Right kidney (tissue), 9 donors: ENCODE measurements at places on chromosomes 7 and 10.
A peak's percentile ranks its signal among the peaks of the same experiment; 100 is the strongest.

DNA sequence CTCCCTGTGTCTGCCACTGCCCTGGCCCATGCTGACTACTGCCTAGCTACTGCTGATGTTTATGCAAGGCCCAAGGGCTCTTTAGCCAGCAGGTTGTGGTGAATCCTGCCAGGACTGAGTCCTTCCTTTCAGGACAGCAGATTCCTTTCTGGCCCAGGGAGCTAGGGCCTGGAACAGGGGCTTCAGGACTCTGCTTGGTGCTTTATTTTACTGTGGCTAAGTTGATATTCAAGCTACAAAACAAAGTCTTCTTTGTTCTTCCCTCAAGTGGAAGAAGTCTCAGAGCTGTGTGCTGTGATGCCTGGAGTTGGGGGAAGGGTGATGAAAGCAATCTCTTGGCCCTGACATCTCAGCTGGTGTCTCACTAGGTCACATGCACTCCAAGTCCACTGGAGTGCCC lies 66.2 kb upstream of the NME8 start:
- DNase-seq = no peak

DNA sequence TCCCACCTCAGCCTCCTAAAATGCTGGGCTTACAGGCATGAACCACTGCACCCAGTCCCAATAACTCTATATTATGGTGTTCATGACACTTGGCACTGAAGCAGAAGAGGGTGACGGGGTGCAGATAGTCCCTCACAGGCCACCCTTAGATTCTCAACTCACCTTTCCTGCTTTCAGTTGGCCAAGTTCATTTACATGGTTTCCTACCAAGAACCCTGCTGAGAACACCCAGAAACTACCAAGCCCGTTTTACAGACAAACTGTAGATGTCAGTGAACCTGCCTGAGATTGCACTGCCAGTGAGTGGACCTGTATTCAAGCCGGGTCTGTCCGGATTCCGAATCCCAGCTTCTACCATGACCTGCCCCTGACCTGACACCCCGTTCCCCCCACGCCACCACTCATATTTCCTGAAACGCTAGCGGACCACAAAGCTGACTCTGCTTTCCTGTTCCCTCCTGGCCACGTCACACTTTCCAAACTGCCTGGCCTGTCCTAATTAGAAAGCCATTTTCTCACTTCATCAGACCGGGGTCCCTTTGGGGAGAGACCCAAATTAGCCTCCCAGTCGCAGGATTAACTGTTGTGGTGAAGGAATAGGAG lies 17.3 kb downstream of the GRID2IP start:
- DNase-seq = no peak

DNA sequence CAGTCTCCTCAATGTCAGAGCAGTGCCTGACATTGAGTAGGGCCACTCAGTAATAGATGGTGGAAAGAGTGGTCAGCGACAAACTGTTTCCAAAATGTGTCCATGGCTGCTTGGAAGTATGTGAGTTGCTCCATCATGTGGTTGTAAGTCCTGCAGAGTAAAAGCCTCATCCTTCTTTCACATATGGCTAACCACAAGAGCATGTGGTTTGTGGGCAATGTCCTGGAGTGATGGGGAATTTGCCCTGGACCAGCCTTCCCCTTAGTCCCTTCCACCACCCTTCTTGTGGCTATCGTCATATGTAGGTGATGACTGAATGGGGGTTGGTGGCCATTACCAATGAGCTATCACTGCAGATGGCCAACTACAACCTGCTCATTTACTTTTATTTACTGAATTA lies 33.0 kb upstream of the PLXNA4 start:
- DNase-seq = no peak

- DNase-seq = no peak
Measured at GRCh38 chr10:43923328-43923727, 274.6 kb upstream of the ZNF32 start.

- peak; percentile 58 for DNase-seq
Measured at GRCh38 chr7:28998105-28998504, 40.0 kb upstream of the TRIL start.

DNA sequence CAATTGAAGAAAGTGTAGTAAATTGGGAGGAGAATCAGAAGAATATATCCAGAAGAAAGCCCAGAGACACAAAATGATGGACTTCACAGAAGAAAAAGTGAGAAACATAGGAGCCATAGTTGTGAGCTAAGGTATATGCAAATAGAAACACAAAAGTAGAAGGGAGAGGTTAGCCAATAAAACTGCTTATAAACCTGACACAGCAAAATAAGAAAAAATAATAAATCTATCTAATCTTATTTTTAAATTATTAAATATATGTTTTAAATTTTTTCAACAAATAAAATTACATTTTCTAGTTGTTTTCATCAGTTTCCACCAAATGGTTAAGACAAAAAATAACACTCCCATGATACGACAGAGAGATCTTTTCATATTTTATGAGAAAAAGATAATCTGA lies 903.5 kb downstream of the DNAJB9 start:
- no peak for DNase-seq

DNA sequence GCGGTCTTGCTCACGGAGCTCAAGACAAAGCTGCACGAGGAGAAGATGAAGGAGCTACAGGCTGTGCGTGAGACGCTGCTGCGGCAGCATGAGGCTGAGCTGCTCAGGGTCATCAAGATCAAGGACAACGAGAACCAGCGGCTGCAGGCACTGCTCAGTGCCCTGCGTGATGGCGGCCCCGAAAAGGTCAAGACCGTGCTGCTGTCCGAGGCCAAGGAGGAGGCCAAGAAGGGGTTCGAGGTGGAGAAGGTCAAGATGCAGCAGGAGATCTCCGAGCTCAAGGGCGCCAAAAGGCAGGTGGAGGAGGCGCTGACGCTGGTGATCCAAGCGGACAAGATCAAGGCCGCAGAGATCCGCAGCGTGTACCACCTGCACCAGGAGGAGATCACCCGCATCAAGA lies 51.4 kb downstream of the JAKMIP3 start:
- no peak for DNase-seq

- DNase-seq = no peak
Measured at GRCh38 chr7:150753826-150754603, 16.8 kb downstream of the GIMAP5 start.

GRCh38 chr10:82759050-82759449 lies 884.1 kb downstream of the NRG3 start:
- no peak for DNase-seq

- DNase-seq = no peak
Measured at GRCh38 chr7:2138146-2138765, 94.5 kb downstream of the MAD1L1 start.

GRCh38 chr10:62159351-62159750 lies 109.3 kb downstream of the RTKN2 start:
- no peak for DNase-seq

GRCh38 chr7:154867068-154867467 lies 135.9 kb downstream of the PAXIP1 start:
- no peak for DNase-seq

- no peak for DNase-seq
Measured at GRCh38 chr7:51446785-51447184, 130.2 kb upstream of the COBL start.

DNA sequence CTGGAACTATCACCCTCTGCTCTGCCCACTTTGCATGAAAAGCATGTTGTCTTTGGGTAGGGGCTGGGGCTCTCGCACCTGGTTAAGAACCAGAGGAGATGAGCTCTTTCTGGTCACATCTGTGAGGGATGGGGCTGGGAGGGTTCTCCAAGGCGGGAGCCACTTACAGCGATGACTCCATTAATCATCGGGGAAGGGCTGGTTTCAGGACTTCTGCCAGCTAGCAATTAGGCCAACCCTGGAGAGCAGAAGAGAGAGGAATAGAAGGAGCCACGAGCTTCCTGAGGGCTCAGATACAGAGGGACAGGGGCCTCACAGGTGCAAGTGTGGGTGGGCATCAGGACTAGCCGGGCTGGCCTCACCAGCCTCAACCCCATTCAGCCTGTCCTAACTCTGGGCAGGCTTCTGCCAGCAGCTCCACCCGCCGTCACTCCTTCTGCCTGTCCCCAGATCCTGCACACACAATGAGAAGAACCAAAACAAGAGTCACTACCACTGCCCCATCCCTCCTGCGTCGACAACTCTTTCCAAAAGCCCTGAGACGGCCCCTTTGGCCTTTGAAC lies 8.4 kb downstream of the AQP1 start:
- no peak for DNase-seq

- no peak for DNase-seq
Measured at GRCh38 chr10:68330852-68331454, 911 bp upstream of the HNRNPH3 start.

DNA sequence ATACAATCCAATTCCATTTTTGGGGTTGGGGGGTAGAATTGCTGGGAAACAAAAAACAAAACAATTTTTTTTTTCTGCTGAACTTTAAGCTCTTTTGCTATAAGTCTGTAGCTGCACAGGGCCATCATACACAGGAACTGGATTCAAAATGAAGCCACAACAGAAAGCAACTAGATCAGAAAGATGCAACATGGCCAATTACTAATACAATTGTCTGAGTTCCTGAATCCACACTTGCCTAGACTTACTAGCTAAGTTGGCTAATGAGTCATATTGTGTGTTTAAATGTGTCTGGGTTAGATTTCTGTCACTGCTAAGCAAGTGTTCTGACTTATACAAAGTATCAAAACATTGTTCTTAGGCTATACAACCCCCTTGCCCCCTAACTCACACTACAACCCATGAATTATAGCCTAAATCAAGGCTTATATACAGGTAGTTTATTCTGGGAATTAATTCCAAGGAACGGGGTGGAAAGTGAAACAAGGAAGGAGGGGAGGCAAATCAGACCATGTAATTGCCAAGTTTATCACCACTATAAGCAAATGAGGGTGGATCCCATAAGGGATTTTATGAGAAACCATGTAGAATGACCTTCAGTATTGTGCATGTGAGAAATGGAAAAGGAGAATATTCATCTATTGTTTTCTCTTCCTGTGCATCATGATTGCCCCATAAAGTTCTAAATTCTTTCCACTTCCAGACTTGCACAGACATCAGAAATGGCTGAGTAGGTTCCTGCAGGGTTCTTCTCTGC lies 337.9 kb upstream of the SORCS1 start:
- DNase-seq = no peak

- no peak for DNase-seq
Measured at GRCh38 chr10:16953270-16953669, 136.0 kb upstream of the RSU1 start.

- DNase-seq = no peak
Measured at GRCh38 chr7:80467069-80467468, 44.8 kb downstream of the GNAT3 start.

DNA sequence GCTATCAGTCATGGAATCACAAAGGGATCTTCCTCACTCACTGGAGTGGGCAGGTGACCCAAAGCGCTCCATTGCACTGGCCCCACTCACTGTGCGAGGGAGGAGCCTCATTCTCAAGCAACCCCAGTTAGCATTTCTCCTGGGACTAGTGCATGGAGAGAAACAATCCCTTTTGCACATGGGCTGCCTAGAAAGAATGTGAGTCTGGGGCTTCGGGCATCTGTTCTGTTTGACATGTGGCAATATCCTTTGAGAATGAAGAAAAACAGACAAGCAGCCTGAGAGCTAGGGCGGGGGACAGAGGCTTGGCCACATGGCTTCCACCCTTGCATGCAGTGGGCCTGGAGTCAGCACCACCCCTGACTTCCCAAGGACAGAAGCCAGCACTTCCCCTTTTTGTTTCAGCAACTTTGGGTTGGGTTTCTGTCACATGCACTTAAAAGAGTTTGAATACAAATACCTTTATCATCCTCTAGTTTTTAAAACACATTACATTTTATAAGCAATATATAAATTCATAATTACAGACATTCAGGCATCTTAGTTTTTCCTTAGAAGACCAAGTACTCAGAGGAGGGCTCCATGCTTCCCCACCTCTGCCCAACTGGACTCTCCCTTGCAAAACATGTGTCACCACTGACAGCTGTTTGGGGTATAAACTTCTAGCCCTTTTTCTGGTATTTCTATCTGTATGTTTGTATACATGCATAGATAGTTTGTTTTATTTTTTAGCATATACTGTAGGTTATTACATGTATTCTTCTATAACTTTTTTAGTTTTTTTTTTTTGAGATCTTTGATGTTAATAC lies 73.8 kb downstream of the RBM20 start:
- no peak for DNase-seq

- DNase-seq = peak; percentile 64
Measured at GRCh38 chr10:86364491-86365345, 1.9 kb downstream of the GRID1 start.

GRCh38 chr10:70147259-70147625 lies 742 bp upstream of the TYSND1 start:
- DNase-seq = peak; percentile 28

- DNase-seq = no peak
Measured at GRCh38 chr10:120172356-120172755, 279.8 kb downstream of the SEC23IP start.

- DNase-seq = no peak
Measured at GRCh38 chr10:113565364-113565763, 12.5 kb downstream of the HABP2 start.

- peak; percentile 82 for DNase-seq
Measured at GRCh38 chr7:74083117-74083876, at the start of gene LIMK1. TSS of gene LIMK1 (plus strand) at chr7:74083804. CDS start at chr7:74083991, 187 bp downstream.

DNA sequence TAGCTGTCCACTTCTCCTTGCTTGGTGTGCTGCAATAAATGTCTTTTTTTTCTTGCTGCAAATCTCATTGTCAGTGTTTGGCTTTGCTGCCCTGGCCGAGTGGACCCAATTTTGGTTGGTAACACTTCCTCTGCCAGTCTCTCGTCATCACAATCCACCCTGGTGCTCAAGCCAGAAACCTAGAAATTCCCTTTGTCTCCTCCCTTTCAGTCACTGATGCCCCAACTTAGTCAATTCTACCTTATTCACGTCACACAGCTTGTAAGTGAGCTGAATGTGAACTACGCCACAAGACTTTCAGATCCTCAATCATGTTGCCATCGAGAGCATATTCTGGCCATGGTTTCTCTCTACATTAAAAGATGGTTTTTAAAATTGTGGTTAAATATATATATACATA lies 13.0 kb upstream of the FRA10AC1 start:
- DNase-seq = no peak

DNA sequence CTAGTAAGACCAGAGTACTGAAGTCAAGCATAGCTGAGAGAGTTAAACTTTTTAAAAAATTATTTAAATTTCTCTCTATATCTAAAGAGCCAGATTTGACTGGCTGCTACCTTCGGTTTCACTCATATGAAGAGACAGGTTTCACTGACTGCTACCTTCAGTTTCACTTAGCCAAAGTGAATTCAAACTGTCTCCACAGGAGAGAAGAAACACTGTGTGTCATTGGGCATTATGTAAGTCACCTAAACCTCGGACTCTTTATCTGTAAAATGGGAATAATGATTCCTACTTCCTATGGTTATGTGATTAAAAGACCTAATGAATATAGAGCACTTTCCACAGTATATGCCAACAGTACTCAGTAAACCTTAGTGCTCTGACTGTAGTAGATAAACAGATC lies 41.6 kb upstream of the MET start:
- DNase-seq = no peak

DNA sequence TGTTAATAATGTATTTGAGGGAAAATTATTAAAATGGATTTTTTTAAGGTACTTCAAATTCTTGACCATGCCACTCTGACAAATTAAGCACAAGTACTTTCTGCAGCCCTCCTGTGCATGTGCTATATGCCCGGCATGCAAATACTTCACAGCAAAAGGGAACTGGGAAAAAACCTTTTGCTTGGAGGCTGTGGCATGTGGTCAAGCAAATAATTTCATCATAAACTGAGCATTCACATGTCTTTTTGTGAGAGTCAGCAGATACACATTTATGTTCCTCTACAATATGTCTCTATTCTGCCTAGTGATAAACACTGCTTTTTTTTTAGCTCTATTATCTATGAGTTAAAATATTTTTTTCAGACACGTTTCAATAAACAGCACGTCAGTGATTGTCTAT lies 53.7 kb upstream of the SEMA3A start:
- no peak for DNase-seq
